ENCODE measurements at places on chromosomes 5 and 9. TPM values are rescaled to one million over a fixed set of nuclear protein-coding genes. Genes with fewer than 3 reads are reported as not detected.

XPA gene
- 18.1 TPM for total RNA-seq

GRCh38 chr9:121976751-121977150 is 116.4 kb downstream of the TTLL11 start:
- DNase-seq: no peak

DNA sequence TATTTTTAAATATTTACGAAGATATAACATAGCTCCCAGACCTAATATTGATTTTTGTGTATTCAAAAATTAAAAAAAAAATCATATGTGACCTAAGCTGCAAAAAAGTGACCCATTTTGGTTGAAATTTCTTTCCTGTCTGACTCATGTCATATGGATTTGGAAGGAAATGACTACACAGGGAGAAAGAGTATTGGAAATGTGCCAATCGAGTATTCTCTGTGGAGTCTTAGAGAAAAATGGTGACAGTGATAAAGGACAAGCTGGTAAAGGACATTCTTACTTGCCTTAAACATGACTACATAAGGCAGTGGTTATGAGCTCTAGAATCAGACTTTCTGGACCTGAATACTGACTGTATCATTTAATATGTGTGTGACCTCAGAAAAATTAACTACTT is 262.9 kb upstream of the PTPRD start:
- no peak for DNase-seq

CKS2 gene
- 23.9 TPM for total RNA-seq

DNA sequence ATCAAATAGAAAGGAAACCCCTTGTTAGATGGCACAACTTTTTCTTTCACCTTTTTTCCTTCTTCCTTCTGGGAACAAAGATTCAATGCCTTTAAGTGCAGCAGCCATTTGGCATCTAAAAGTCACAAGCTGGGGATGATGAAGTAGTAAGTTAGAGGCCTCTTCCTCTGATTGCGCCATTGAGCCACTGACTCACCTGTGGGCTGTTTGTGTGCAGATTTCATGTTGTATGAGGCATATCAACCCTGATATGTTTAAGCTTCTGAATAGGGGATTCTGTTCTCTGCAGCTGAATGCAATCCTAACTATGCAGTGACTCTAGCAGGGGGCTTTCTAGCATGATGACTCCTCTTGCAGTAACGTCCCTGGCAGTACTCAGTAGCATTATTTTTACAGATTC is 599.9 kb downstream of the CSNK1G3 start:
- DNase-seq: no peak

GRCh38 chr5:86500947-86501346 is 116.8 kb upstream of the COX7C start:
- no peak for DNase-seq
